NCI-H2029 (cell line): ENCODE measurements at places on chromosomes 12 and 14.
A peak's percentile ranks its signal among the peaks of the same experiment; 100 is the strongest.

DNA sequence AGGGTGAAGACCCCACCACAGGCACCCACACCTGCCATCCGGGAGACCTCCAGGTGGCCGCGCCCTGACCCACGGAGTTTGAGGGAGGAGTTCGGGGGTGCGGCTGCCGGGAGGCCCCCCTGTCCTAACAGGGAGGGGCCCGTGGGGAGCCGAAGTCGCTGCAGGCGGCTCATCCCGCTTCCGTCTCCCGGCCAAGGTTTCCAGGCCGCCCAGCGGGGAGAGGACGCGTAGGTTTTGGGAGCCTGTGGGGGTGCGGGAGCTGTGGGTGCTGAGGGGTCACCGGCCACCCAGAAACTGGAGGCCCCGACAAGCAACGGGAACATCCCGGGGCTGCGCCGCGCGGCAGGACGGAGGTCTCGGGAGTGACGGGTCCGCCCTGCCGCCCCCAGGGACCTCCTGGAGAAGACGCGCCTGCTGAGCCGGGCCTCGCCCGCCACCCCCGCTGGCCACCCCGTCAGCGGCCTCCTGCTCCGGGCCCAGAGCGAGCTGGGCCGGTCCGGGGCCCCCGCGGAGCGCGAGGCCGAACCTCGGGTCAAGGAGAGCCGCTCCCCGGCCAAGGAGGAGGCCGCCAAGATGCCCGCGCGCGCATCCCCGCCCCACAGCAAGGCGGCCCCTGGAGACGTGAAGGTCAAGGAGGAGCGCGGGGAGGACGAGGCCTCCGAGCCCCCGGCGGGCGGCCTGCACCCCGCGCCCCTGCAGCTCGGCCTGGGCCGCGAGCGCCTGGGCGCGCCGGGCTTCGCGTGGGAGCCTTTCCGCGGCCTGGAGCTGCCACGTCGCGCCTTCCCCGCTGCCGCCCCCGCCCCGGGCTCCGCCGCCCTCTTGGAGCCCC, 27.6 kb downstream of the LRCOL1 start:
- DNase-seq: no peak

DNA sequence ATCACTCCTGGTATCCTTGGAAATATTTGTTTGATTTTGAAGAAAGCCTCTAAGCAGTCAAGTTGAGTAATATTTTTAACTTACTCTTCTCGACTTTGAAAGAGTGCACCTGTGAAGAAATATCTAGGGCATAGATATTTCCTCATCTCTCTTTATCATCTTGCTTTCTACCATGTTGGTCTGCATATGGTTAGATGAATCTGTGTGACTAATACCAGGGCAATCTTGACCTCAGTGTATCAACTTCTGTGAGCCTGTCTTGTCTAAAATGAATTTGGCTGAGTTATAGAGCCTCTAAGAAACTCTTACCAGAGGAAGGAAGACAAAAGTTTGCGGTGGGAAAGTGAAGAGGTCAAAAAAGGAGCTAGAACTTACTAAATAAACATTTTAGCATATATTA, 68.4 kb downstream of the SYT1 start:
- no peak for DNase-seq

- DNase-seq: no peak
Observed at GRCh38 chr12:91388573-91388972, 206.0 kb upstream of the DCN start.

DNA sequence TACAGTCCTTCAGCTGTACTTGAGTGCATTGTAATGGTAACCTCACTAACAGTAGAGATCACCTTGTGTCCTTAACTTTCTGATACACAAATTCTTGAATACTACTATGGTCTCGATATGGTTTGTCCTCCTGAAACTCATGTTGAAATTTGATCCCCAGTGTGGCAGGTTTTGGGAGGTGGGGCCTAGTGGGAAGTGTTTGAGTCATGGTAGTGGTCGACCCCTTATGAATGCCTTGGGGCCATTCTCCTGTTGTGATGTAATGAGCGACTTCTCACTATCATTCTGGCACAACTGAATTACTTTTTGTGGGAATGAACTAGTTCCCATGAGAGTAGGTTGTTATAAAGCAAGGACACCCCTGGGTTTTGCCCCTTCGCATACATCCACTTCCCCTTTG, 52.3 kb downstream of the IPO8 start:
- no peak for DNase-seq

DNA sequence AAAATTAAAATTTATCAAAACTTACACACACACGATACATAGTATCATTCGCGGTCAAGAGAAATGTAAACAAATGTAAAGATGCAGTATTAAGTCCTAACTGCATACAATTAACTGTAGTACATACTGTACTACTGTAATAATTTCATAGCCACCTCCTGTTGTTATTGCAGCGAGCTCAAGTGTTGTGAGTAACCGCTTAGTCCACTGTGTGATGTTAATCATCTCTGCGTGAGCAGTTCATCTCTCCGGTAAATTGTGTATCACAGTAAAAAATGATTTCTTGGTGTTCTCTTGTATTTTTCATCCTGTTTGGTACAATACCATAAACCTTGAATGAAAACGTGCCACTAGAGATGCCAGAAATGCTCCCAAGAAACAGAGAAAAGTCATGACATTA, 6.5 kb downstream of the EPS8 start:
- no peak for DNase-seq

DNA sequence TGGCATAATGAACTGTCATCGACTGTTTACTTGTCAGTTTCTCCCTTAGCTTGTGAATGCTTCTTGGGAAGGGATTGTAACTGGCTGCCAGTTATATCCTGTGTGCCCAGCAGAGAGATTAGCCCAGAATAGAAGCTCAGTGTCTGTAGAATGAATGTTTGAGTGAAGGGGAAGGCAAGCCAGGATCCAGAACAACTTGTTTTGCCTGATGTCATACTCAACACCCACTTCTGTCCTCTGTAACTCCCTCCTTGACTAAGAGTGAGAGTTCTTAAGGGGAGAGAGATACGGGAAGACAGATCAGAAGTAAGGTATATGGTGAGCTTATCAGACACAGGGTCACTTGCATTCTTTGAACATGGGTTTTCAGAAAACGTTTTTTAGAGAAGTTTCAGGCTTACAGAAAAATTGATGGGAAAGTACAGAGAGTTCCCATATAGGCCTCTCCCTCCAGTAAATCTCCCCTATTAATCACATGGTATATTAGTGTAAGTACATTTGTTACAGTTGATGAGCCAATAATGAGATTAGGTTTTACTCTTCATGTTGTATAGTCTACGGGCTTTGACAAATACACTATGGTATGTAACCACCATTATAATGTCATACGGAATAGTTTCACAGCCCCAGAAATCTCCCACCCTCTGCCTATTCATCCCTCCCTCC, 5.6 kb upstream of the SPPL3 start:
- DNase-seq: no peak

DNA sequence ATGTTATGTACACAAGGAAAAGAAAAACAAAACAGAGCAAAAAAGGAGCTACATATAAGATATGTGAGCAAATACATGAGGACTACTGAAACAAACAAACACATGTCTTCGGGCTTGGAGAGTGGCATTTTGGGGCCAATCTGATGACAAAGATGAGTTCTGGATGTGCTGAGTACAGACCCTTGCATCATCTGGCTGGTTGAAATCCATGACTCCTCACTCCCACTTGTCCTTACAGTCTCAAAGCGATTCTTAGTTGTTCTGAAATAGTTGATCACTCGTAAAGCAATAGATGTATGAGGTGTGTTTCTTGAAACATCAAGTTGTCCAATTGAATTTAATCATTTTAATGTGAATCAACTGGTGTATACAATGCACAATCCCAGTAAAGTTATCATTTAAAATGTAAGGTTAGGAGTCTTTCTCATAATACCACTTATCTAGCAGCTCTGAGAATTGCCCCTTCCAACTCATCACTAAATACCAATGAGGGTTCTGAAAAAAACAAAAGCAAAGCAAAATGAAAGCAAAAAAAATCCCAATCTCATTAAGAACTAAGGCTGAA, 136.9 kb downstream of the ITPR2 start:
- DNase-seq: no peak

GRCh38 chr14:55454264-55455002, 14.0 kb upstream of the TBPL2 start:
- peak; percentile 98 for DNase-seq

DNA sequence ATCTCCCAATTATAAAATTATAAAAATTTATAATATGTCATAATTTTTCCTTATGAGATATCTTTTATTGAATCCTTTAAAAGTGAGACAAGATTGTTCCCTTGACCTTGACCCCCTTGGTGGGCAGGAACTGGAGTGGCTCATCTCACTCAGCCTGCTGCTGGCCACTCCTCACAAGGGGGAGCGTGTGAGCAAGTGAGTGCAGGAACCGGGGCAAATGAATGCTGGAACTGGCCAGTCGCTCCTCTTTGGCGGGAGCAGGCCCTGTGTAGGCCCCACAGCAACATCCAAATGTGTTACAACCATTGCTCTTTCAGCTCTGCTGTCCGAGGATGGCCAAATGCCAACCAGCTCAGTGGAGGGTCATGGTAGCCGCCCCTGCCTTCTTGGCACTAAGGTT, 178.8 kb downstream of the ETNK1 start:
- DNase-seq: no peak

GRCh38 chr14:84041421-84041820, 1488.5 kb upstream of the FLRT2 start:
- DNase-seq: no peak

DNA sequence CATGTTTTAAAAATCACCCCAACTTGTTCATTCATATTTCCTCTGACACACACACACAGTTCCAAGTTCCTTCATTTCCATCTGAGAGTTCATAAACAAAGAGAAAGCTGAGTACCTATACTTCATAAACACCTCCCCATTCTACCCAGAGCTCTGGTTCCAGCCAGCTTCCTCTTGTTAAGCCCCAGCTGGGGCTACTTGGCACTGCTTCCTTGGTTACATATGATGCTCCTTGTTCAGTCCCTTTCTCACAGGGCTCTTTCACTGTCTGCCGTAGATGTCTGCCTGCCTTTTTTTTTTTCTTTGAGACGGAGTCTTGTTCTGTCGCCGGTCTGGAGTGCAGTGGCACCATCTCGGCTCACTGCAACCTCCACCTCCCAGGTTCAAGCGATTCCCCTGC, 77.5 kb downstream of the COX16 start:
- DNase-seq: peak; percentile 29

GRCh38 chr14:101789222-101789621, 27.7 kb downstream of the PPP2R5C start:
- DNase-seq: no peak

GRCh38 chr12:52618866-52619265, 507 bp upstream of the KRT73 start:
- no peak for DNase-seq

DNA sequence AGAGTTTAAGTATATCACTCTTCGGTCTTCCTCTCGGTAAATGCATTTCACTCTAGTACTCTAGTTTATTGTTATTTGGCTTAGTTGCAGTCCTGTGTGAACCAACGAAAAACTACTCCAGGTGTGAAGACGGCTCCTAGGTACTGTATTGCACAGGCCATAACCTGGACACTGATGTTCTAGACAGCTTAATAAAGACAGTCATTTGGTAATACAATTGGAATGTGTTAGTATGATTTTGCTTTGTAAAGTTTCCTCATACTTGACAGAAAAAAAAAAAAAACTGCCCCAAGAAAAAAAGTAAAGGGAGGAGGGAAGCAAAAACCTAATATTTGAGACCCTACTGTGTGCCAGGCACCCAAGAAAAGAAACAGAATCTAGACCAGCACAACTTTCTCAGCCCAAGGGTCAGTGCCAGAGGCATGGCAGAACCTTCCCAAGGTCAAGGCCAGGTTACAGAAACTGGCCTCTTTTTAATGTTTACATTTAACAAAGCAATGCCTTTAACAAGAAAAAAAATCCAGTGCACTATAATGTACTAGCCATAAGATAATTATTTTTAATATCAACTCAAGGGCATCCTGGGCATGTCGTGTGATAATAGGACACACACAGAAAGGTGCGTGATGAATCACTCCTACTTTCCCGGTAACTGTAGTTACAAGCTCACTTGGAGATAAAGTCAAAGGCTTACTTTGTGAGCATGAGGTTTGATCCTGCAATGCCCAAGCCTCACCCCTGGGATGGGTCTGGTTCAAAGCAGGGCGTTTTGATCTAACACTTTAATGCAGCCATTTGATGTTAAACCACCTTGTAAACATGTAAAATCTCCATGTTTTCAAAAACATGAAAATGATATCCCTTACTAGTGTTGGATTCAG, 110.6 kb downstream of the BMP4 start:
- DNase-seq: no peak

DNA sequence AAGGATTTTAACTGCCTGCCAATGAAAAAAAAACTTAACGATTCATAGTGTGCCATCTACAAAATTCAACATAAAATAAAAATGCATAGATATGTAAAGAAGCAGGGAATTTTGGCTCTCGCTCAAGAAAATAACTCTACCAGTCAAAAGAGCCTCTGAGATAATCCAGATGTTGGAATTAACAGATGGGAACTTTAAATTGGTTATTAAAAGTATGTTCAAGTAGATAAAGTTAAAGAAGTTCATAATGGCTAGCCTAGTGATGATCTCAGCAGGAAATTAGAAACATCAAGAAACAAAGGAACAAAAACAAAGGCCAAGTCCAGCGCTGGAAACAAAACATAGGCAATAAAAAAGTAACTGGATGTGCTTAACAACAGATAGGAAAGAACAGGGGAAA, 23.1 kb downstream of the PIK3C2G start:
- no peak for DNase-seq

DNA sequence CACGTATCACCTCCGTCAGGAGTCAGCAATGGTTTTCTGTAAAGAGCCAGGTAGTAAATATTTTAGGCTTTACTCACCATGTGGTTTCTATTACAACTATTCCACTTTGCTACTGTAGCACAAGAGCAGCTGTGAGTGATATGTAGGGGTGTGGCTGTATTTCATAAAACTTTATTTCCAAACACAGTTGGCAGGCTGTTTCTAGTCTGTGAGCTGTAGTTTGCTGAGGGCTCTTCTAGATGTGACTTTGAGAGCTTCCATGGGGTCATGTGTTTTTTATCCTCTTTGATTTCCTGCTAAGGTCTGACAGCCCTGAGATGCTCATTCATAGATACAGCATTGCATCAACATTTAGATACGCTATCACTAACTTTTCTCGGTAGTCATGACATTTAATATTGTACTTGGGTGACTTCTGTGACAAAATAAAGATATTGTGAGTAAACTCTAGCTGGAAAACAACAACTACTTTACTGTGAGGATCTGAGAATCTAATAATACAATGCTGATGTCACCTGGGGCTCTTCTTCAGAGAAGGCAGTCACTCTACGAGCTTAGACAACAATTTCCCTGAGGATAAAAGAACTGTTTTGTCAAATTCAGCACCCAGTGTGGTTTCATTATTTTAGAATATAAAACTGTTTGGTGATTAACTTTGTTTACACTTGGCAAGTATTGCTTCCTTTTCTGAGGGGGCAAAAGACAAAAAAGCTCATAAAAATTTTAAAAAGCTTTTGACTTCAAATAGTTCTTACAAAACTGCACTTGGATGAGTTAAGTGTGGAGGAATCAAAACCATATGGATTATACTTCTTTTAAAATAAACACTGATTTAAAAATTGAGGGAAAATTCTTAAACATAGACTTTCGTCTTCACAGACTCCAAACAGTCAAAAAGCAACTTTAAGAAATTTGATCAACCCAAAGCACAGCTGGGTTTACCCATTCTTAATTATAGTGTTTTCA, 231.2 kb upstream of the DCN start:
- DNase-seq: no peak

GRCh38 chr14:99676657-99677056, 7.4 kb upstream of the CYP46A1 start:
- DNase-seq: no peak
